ENCODE measurements at places on chromosomes 11 and 22.

DNA sequence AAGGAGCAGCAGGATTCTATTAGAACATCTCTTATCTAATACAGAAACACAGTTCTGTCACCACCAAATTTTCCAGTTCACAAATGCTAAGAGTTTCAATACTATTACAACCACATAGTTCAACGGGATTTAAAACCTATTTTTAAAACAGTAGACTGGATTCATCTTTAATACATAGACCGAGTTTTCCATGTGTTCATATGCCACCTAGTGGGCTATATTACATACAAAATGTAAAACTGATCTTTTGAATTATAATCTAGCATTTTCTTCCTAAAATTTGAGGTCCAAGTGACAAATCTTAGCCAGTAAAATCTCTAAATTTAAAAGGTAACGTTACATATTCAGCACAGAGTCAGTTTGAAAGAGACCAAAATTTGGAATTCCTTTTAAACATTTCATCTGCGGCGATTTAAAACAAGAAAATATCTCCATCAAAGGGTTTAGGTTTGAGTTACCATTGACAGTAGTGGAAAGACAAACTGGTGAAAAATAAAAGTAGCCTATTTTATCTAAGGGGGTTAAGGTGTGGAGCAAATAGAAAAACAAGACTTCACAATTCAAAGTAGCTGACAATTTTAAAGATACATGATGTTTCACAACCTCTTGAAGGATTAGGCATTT lies 269.3 kb upstream of the MPPED2 start:
- DNase-seq: no peak

DNA sequence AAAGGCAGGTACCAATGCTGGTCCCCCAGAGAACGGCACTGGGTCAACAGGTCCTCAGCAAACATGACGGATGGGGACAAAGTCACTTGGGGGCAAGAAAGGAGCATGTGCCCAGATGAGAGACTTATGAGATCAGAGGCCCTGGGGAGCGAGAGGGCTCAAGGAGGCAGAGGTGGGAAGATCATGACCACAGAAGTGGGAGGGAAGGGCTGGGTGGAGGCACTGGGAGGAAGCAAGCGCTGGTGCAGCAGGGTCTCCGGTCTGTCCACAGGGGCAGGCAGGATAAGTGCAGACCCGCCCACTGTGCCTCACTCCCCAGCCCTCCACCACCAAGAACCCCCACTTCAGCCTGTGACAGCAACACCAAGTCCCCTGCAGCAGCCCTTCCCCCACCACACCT lies 10.9 kb downstream of the ELFN2 start:
- no peak for DNase-seq

DNA sequence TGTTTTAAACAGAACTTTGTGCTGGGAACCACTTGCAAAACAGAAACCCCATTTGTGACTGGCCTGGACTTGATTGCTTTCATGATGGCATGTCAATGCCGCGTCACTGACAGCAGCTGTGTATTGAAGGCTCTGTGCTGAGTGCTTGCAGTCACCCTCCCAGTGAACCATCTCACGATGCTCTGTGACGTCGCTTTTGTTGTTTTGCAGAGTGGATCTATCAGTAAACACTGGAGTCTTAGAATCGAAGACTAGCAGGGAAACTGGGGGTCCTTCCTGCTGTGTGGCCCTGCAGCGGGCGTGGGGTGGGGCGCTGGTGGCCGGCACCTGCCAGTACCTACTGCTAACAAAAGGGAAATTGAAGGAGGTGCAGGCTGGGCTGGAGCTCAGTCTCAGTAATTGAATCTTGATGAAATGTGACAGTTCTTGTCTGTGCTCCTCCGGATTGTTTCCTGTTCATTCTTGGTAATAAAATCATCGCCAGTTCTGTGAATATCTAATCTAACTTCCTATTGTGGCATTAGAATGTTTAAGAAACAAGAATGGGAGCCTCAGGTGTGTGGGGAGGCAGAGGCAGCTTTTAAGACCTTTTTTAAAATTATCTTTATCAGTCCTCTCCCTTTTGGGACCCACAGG lies 50.5 kb upstream of the PARVG start:
- no peak for DNase-seq

- DNase-seq: no peak
Measured at GRCh38 chr11:12292766-12293165, 84.6 kb upstream of the PARVA start.

DNA sequence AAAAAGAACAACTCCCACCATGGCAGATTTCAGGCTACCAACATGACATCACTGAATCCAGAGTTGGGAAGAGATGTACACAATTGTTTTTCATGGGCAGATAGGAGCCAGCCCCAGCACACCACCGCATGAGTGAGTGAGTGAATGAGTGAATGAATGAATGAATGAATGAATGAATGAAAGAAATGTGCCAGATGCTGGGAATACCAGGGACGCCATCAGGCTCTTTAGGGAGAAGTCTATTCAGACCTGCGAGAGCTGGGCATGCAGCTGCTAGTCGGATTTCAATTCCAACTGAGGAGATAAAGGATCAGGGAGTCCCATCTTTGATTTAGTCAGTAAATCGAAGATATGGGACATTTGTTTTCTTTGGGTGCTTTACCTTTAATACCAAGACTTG lies 15.3 kb upstream of the FAM83F start:
- no peak for DNase-seq

- no peak for DNase-seq
Measured at GRCh38 chr11:2129308-2129698, 9.9 kb downstream of the IGF2 start.

- DNase-seq: no peak
Measured at GRCh38 chr11:130261571-130261970, 53.1 kb downstream of the ZBTB44 start.

DNA sequence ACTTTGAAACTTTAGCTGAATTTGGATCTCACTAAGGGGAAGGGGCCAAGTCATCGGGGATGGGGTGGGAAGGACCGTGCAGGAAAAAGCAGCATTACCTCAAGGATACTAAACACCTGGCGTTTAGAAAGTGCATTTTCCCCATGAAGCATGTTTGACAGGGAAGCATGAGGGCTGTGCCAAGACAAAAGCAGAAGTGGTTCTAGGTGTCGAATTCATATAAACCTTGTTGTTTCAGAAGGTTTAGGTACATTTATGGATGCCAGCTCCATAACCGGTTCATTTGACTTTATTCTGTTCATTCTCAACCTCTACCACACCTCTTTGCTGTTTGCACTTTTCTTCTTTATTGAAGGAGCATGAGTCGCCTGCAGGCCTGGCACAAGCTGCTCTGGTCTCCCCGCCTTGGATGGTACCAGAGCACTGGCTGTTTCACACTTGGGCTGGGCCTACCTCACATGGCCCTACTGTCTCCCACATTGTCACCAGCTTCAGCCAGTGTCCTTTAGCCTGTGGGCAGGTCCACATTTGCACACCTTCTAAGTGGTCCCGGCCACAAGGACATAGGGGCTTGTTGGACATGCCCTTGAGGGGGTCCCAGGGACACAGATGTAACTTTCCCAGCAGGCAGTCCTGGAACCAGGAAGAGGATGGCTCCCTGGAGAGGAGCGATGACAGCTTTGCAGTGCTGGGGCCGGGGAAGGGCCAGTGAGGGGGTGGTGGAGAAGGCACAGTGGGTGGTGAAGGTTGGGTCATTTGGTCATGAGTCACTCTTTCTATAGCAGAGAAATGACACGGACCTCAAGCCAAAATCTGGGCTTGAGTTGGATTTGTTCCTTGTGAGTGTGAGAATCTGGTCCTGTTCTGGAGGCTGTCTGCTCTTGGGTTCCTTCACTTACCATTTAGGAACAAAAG lies 3.2 kb upstream of the ST14 start:
- DNase-seq: no peak

GRCh38 chr11:132876239-132876638 lies 656.1 kb downstream of the OPCML start:
- DNase-seq: no peak

GRCh38 chr11:64090806-64091516 lies 55.2 kb downstream of the FLRT1 start:
- DNase-seq: no peak

GRCh38 chr11:19723572-19724342 lies 11.1 kb downstream of the NAV2 start:
- no peak for DNase-seq

DNA sequence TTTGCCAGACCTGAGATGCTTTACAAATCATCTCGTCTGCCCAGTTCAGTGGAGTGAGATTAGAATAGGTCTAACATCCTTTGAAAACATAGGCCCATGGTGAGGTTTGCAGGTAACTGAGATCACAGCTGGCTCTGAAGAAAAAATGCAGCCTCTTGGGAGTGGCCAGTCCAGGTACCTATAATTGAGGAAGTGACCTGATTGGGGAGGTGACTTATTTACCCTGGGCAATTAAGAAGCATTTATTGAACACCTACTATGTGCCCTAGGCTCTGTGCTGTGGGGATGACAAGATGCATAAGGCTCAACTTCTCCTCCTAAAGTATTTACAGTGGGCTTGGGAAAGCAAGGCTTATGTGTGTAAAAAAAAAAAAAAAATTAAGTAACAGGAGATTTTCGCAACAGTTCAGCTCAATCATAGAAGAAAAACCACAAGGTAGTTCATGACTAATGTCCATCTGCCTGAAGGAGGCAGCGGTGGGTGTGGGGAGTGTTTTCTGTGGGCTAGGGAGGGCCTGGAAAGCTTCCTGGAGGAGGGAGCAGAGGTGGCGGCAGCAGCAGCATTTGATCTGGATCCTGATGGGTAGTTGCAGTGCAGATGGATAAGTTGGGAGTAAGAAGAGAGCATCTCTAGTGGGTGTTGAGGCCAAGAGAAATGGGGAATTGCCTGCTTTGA lies 16.1 kb downstream of the MICAL2 start:
- peak; percentile 54 for DNase-seq

GRCh38 chr11:14904745-14905103 lies 12.7 kb upstream of the CYP2R1 start:
- no peak for DNase-seq

DNA sequence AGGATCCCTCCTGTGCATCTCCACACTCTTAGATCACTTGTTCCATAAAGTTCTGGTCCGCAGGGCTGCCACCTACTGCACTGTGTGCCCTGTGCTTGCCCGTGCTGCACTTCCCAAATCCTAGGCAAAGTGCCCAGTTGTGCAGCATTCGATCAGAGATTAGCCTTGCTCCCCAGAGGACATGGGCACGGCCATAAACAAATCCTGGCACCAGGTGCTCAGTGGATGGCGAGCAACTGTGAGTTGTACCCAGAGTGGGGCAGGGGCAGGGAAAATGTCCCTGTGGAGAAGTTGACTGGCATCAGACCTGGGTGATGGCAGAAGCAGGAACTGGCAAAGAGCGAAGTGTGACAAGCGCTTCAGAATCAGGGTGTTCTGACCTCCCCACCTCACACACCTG lies 4.7 kb downstream of the FADS2 start:
- DNase-seq: no peak

- DNase-seq: no peak
Measured at GRCh38 chr11:35588627-35589026, 29.6 kb upstream of the FJX1 start.

GRCh38 chr22:28920757-28921584 lies 37.6 kb downstream of the ZNRF3 start:
- no peak for DNase-seq

DNA sequence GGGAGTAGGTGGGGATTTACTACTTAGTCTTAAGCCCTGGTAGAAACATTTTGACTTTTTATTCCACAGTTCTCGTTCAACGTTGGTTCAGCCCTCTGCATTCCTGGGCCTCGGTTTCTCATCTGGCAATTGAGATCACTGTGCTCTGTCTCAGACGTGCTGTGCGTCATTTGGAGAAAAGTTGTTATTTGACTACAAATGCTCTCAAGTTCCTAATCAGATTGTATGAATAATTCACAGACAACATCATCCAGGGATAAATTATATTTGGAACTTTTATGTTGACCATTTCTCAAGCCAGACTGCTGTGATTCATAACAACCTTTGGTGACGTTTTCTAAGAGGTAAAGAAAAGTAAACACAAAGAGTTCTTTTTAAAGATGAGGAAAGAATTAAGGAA lies 69.2 kb downstream of the BLID start:
- DNase-seq: no peak

DNA sequence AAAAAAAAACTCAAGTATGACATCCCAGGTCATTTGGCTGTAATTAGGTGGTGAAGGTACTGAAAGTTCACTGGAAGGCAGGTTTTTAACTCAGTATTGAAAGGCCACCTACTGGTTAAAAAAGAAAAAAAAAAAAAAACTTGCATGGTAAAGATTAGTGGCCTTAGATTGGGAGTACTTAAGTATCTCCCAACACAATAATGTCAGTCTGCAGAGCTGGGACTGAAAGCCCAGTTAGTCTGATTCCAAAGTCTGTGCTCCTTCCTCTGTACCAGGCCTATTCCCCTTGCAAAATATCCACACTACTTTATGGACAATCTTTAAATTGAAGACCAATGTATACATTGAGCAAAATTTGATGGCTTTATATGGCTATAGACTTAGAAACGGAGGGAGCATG lies 85.5 kb downstream of the NOX4 start:
- no peak for DNase-seq

DNA sequence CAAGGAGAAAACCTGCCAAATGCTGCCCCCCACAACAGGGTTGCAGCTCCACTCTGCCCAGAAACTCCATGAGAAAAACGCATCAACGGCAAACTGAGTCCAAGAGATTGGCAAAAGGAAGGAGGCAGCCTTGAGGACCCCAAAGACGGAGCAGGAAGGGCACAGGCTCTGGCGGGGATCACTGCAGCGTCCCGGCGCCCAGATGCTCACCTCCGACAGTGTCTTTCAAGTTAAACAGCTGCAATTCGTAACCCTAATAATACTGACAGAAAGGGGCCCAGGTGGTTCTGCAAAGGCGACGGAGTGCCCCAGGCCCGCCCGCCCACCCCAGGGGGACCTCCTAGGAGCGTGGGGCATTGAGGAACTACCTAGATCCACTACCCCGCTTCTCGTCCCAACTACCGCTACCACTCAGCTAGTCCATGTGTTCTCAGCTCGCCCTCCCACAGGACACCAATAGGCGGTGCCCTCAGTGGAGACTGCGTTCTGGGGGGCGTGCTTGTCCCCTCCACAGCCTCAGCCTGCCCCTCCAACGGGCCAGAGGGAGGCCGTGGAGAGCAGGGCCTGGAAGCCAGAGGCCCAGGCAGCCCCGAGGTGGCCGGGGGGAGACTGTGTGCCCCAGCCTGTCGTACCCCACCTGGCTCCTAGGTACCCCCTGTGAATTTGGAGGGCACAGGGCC lies 127.4 kb downstream of the PHF21B start:
- DNase-seq: no peak

DNA sequence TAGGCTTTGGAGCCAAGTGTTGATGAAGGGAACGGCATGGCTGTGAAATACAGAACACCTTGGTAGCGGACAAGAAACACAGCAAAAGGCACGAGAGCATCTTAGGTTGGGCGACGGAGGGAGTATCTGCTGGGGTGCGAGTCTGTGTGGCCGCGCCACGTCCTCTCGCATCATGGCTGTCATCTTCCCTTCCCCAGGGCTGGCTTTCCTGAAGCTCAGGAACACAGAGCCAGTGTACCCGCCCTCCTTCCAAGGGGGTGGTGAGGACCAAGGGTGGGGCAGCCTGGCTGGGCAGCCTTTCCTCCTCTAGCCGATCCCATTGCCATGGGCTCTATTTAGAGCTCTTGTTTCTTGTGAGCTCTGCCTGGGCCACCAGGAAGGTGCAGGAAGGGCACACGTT lies 154.4 kb downstream of the FEZ1 start:
- no peak for DNase-seq

All from AG09319 (cell line).